Activated CD8-positive, alpha-beta memory T cell treated with anti-CD3 and anti-CD28 coated beads for 4 hours (primary cell): ENCODE measurements at places on chromosomes 4 and X.

DNA sequence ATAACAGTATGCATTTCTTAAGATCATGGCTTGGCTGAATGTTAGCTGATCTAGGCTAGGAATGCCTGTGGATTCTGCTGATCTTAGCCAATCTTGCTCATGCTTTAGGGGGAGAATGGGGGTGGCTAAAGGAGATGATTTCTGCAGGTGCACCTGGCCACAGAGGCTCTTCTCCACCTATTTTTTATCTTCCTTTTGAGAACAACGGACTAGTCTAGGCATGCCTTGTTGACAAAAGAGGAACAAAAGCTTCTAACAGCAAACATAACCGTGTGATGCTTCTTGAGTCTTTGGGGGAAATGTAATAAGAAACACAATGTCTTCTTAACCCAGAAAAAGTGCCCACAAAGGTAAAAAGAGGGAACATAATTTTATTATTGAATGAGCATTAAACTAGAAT, 743.5 kb downstream of the ARAP2 start:
- DNase-seq, result no peak

- no peak for DNase-seq
These were observed 21.1 kb upstream of the WDR17 start for GRCh38 chr4:176044589-176044951.

- DNase-seq, result no peak
These were observed 8.8 kb upstream of the GEMIN8 start for GRCh38 chrX:14038375-14039085.

DNA sequence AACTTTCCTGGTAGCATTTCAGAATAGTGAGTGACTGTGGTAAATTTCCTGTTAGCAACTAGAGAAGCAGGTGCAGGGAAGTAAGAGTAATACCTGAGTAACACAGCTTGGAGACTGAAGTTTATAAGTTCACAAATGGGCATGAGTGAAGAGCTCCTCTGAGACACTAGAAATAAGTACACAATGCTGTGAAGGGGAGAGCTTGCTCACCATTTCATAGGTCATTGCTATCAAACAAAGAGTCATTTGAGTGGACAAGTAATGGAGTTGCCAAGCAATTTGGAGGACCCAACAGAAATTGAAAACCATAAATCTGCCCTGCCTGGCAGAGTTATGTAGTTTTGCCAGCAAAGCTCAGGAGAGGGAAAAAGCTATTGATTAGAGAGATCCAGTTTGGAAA, 523.6 kb downstream of the TRAM1L1 start:
- no peak for DNase-seq

DNA sequence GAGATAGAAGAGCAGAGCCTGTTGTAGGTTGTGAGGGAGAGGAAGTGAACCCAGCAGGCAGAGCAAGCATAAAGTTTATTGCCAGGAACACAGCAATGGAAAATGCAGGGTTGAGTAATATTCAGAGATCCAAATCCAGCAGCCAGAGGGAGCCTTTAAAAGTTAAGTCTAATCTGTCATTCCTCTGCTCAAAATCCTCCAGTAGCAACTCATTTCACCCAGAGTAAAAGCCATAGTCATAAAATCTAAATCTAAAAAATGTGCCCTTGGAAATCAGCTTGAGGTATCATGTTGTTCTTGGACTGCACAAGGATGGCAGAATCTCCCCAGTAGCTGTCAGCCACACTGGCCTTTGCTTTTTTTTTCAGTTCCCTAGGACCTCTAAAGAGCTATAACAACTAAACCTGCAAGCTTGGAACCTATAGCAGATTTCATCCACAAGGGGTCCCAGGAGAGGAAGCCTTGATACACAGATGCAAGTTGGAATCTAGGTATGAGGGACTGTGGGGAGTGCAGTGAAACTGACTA, 62.9 kb upstream of the FRAS1 start:
- DNase-seq, result no peak

DNA sequence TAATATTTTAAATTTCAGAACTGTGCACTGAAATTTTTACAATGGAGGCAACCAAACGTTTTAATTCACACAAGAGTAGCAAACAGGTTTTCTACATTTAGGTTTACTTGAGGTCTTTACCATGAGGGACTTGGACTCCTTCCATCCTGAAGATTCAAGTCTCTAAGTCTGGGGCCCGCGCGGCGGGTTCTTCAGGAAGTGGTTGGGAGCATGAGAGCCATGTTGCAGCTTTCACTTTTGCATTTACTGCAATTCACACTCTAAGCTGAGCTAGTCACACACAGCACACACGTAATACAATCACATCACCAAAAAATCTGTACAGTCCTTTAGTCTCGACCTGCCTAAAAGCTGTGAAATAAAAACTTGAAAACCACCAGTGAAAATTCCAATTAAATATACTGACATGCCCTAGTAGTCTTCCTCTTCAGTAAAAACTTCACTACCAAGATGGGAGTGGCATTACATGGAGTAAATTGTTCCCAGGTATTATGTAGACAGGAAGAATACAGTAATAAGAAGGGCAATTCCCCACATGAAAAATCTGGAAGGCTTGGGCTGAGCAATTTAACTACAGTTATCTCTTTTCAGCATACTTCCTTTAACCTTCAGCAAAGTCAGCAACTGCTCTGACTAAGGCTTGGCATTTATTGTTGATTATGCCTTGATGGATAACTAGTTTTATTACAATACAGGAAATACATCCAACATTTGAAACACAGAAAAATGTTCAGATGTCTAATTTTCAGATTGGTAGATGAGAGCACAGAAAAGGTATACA, 571.1 kb upstream of the DIPK2B start:
- no peak for DNase-seq

- DNase-seq, result no peak
These were observed 3.6 kb upstream of the MAGED1 start for GRCh38 chrX:51889851-51890250.

DNA sequence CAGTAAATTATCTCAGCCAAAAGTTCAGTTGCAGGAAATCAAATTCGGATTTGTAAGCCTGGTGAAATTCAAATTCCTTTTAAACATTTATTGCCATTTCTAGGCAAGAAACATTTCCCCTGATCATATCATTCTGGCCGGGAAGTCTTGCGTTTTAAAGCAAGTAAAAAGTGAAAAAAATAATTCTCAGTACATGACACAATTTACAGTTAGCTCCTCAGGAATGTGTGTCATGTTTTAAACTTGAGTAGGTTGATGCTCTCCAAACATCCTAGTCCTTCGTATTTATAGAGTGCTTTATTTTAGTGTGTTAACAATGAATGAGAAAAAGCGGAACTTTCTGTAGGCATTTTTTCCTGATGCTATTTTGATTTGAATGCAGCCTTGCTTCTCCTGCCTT, 158.3 kb upstream of the SCML1 start:
- no peak for DNase-seq

DNA sequence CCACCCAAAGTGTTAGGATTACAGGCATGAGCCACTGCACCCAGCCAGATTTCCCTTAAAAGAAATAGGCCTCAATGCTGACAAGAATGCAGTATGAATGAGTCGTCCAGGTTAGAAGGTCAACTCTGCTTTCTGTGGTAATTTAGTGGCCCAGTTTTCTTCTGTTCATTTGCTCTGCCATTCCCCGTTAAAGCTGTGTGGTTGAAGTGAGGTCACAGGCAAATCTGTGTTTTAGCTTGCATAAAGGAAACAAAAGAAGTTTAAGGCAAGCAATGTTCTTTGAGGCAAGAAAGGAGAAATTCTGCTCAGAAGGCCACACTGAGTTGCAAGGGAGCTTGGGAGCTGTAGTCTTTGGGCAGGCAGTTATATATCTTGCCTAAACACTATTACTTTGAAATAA, 176.8 kb downstream of the LARP7 start:
- DNase-seq, result no peak

- no peak for DNase-seq
These were observed 39.1 kb upstream of the UCP1 start for GRCh38 chr4:140607852-140608251.

GRCh38 chr4:84932462-84932861, 34.0 kb downstream of the WDFY3 start:
- no peak for DNase-seq

DNA sequence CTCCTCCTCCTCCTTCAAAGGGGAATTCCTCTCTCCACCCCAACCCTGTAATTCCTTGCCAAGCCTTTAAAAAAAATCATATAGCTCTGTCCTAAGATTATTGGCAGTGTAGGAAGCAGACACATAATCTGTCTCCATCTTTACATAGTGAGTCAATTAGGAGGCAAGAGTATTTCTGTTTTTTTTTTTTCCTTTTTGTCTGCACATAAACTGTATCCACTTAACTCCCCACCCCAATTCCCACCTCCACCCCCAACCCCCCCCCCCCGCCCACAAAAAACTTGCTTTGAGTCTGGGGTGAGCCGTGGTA, 182.5 kb downstream of the RASL11B start:
- DNase-seq, result no peak
